ENCODE measurements at places on chromosomes 5 and 9. TPM values are rescaled to one million over a fixed set of nuclear protein-coding genes. Genes with fewer than 3 reads are reported as not detected.
A peak's percentile ranks its signal among the peaks of the same experiment; 100 is the strongest.

DNA sequence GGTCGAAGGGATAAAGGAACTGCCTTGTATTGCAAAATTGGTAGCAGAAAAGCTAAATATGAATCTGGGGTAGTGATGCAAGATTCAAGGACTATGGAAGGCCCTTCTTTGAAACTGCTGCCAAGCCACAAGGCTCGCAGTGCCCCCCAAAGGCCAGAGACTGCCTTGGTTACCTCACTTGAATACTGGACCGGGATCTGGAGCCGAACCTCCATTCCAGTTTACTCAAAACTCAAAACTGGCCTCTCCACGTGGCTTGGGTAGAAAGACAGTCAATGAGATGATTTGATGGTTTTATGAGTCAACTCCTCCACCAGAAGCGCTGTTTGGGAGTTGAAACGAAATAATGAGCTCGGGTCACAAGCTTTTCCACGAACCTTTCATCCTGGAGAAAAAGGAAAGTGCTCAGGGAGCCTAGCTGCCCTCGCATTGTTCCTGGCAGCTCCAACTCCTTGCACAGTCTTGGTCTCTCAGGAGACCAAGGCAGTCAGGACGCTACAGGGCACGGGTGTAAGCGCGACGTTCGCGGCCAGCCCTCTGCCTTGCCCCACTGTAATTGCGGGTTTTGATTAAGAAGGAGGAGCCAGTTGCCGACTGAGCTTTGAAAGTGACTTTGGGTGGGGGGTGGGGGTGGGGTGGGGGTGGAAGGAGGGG is 2.8 kb downstream of the ST8SIA4 start:
- no peak for DNase-seq
- no peaks in the 10 kb centered on the region for H3K4me1 ChIP-seq
- no peaks in the 10 kb centered on the region for H3K36me3 ChIP-seq
- H3K4me3 ChIP-seq: peak overlapping the region; percentile 45

DNA sequence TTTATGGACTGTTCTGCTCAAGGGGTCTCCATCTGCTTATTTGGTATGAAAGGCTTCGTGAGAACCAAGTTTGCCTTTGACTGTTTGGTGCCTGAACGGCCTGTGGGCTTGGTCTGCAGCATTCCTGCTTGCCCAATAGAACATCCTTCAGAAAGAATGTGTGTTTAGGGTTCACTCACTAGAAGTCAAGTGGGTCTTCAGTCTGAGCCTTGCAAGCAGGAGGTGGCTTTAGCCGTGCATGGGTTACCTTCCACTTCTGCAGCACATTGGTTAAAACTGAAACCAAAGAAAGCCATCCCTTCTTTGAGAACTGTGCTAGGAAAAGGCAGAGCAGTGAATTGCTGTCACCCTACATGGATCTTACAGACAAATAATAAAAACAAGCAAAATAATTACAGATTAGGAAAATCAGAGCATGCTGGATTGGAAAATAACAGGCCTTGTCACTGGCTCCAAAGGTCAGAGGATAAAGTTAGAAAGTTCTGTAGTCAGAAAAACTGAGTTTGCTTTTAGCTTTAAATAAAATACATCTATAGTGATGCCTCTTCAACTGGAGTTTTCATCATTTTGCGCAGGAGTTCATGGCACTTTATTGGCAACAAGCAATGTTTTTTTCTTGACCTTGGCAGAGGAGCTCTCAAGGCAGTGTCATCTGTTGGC is 16.6 kb downstream of the WWC1 start:
- no peak for DNase-seq
- no peaks in the 10 kb centered on the region for H3K27me3 ChIP-seq
- no peak overlapping the region for H3K4me3 ChIP-seq
- H3K27ac ChIP-seq: no peak overlapping the region
- H3K36me3 ChIP-seq: no peaks in the 10 kb centered on the region
- H3K4me1 ChIP-seq: peaks cover 6% of the 10 kb centered on the region

GRCh38 chr9:28981129-28981528 is 1407.8 kb upstream of the C9orf72 start:
- no peaks in the 10 kb centered on the region for H3K27me3 ChIP-seq
- no peaks in the 10 kb centered on the region for H3K36me3 ChIP-seq
- H3K4me3 ChIP-seq: no peak overlapping the region
- H3K27ac ChIP-seq: no peak overlapping the region

- no peak overlapping the region for H3K4me3 ChIP-seq
- DNase-seq: no peak
- peaks cover 63% of the 10 kb centered on the region for H3K4me1 ChIP-seq
- peaks cover 41% of the 10 kb centered on the region for H3K36me3 ChIP-seq
- H3K27me3 ChIP-seq: no peaks in the 10 kb centered on the region
Measured at GRCh38 chr9:121284733-121285451, 16.9 kb downstream of the GSN start.

DNA sequence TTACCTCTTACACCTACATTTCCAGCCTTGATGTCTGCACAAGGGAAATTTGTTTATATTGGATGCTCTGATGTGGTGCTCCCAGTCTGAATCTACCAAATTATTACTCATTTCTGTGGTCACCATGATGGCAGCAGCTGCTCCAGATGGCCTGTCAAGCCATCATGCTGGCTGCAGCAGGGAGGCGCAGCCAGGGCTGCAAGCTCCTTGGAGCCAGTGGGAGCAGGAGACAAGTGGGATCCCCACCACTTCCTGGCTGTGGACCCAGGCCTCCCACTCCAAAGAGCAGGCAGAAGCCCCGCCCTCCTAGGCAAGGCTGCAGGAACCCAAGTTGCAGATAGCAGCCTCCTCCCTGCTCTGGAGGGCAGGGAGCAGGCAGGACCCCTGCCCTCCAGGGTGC is 241.1 kb upstream of the ATP10B start:
- H3K36me3 ChIP-seq: no peaks in the 10 kb centered on the region
- H3K27me3 ChIP-seq: no peaks in the 10 kb centered on the region
- H3K4me1 ChIP-seq: no peaks in the 10 kb centered on the region
- no peak overlapping the region for H3K4me3 ChIP-seq

- no peaks in the 10 kb centered on the region for H3K4me1 ChIP-seq
- peak; percentile 22 for DNase-seq
- no peak overlapping the region for H3K4me3 ChIP-seq
- H3K36me3 ChIP-seq: no peaks in the 10 kb centered on the region
- no peaks in the 10 kb centered on the region for H3K27me3 ChIP-seq
- H3K27ac ChIP-seq: no peak overlapping the region
Measured at GRCh38 chr5:171226864-171227263, 82.2 kb upstream of the TLX3 start.

GRCh38 chr9:26669701-26670670 is 222.6 kb downstream of the CAAP1 start:
- no peaks in the 10 kb centered on the region for H3K4me1 ChIP-seq
- no peak for DNase-seq
- no peak overlapping the region for H3K27ac ChIP-seq
- no peak overlapping the region for H3K4me3 ChIP-seq

CCL19 gene
- total RNA-seq: not detected

KIF12 gene
- total RNA-seq: not detected

LCN6 gene
- not detected for total RNA-seq
